Bone marrow (tissue), 2 donors: ENCODE measurements at places on chromosomes 5 and 9.

- no peak for DNase-seq
Observed at GRCh38 chr9:136846376-136847087, 2.7 kb upstream of the PHPT1 start.

DNA sequence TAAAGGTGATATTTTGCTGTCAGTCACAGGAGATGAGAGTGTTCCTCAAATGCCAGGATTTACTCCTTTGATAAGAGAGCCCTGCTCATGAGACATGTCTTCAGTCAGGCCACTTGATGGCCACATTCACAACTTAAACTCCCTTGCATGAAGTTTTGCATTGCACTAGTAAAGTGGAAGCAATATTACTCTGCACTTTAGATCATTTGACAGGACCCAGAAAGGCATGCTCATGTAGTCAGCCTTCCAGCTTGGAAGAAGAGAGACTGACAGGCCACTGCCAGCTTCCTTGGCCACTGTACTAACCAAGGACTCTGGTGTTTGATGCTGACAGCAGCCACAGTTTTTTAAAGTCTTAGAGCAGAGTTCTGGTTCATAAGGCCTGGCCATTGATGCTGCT, 42.6 kb downstream of the NPR3 start:
- no peak for DNase-seq

DNA sequence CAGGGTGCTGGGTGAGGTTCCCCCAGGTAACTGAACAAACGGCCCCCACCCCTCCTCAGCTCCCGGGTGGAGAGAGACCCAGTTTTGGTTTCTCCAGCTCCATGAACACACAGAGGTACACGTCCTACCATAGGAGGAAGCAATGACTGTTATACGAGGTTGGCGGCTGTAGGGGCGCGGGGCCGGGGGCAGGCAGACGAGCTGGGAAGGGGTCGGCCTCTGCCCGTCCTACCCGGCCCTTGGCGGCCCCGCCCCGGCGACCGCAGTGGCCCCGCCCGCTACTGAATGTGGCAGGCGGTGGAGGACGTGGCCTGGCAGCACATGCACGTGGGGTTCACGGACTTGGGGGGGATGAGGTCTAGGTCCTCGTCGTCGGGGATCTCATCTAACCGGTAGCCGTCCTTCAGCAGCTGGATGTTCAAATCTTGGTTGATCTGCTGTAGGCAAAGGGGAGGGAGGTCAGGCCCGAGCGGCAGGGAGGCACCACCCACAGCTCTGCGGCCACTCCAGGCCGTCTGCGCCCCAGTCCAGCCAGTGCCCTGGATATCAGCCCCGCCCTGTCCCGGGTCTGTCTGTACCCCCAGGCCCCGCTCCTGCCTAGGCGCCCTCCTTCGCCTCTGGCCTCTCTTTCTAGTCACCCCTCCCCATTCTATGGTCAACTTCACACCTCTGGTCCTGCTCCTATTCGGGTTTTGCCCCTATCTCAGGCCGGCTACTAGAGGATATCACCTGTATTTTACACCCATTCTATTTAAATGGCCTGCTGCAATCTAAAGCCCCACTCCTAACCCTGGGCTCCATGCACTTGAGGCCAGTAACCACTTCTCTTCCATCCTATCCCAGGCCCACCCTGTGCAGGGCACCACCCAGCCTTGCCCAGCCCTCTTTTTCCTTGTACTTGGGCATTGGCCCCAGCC, 24.2 kb upstream of the MYORG start:
- no peak for DNase-seq

GRCh38 chr9:135524130-135524861, 3.1 kb downstream of the LCN1 start:
- no peak for DNase-seq

GRCh38 chr5:143350751-143351602, 52.5 kb downstream of the NR3C1 start:
- no peak for DNase-seq

DNA sequence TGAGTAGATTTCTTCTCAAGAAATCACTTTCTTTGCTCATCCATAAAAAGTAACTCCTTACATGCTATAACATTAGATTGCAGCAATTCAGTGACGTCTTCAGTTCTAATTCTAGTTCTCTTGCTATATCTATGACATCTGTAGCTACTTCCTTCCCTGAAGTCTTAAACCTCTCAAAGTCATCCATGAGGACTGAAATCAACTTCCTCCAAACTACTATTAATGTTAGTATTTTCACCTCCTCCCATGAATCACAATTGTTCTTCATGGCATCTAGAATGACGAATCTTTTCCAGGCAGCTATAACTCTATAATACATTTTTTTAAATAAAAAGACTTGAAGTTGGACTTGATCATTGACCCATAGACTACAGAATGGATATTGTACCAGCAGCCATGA, 46.2 kb upstream of the PRRC1 start:
- DNase-seq, result no peak

DNA sequence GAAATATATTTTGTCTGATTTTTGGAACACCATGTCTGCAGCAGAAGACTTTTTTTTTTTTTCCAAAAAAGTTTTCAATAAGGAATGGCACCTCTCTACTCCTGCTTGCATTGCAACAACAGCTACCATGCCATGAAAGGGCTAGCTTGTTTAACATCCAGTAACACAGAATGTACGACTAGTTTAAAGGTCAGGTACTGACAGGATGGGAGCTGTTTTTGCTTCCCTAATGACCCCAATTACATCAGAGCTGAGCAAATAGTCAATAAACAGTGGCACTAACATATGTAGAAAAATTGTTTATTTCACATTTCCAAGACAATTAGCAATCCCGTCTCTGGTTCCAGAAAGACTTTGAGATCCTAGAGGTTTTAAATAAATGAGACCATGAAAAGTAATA, 693.8 kb downstream of the NR2F1-AS1 start:
- no peak for DNase-seq

DNA sequence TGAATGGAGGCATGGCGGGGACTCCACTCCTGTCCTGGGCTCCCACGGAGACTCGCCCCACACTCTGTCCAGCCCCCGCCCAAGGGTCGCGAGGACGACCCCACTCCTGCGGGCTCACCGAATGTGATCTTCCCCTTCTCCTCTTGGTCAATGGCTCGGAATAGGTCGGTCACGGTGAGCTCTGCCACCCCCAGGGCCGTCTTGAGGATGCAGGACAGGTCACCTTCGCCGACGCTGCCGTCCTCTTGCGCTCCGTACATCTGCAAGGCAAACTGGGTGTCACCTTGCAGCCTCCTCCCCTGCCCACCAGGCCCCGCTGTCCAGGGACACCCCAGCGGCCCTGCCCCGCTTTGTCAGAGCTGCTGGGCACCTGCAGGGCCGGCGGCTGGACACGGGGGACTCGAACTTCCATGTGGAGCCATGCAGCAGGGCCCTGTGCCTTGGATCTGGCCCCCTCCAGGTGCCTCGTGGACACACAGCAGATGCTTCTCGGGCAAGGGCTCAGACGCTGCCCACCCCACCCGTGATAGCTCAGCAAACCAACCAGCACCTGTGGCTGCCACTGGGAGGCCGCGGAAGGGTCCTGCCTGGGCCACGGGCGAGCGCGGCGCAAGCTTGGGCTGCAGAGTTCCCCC, 21.5 kb upstream of the SLC6A3 start:
- no peak for DNase-seq

- DNase-seq, result no peak
Observed at GRCh38 chr5:10611290-10611689, 47.4 kb downstream of the ANKRD33B start.

DNA sequence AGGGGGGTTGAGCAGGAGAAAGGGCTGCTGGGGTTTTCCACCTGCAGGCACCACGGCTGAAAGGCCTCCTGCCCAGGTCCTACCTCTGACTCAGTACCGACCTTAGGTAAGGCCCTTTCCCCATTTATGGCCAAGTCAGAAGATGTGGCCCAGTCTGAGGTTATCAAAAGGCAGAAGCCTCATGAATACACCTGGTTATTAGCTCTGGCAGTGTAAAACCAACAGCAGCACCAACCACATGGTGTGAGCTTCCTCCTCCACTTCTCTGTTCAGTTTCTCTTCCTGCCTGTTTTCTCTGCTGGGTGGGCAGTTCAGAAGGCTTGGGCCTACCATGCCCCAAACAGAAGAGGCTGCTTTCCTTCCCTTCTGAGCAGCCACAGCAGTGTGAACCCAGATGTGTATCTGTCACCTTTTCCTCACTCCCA, 86.9 kb downstream of the UGCG start:
- DNase-seq, result no peak

- no peak for DNase-seq
Observed at GRCh38 chr9:93079371-93079770, 16.6 kb upstream of the CARD19 start.

DNA sequence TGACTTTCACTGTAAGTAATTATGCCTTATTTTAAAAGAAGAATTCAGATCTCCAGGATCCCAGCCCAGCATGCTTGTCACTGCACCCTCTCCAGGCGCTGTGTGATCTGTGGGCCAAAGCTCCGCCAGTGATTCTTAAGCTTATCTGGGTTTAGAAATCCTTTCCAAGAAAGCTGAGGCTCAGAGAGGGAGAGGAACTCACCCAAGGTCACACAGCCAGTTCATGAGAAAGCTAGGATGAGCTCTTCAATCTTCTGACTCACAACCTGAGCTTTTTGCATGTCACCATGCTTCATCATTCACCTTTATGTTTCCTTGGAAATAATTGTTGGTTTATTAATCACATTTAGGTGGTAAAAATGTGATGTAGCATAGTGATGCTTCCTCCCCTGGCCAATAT, 136.6 kb upstream of the HAND1 start:
- DNase-seq, result no peak

DNA sequence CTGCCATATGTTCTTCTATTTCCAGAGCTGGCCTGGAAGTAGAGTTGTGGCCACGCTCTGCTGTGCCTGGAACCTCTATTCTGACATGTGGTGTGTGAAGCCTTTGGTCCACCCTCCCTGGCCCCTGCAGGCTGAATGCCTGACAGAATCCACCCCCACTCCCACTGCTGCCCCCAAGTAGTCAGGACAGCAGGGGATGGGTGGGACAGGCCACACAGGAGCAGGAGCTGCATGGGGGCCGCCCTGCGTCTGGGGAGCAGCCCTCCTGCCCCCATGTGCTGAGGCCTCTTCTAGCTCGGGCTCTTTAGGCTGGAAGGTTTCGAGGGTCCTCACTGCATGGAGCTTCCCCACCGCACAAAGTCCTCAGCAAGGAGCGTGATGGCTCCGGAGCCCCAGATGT, 32.6 kb upstream of the IRX4 start:
- no peak for DNase-seq

DNA sequence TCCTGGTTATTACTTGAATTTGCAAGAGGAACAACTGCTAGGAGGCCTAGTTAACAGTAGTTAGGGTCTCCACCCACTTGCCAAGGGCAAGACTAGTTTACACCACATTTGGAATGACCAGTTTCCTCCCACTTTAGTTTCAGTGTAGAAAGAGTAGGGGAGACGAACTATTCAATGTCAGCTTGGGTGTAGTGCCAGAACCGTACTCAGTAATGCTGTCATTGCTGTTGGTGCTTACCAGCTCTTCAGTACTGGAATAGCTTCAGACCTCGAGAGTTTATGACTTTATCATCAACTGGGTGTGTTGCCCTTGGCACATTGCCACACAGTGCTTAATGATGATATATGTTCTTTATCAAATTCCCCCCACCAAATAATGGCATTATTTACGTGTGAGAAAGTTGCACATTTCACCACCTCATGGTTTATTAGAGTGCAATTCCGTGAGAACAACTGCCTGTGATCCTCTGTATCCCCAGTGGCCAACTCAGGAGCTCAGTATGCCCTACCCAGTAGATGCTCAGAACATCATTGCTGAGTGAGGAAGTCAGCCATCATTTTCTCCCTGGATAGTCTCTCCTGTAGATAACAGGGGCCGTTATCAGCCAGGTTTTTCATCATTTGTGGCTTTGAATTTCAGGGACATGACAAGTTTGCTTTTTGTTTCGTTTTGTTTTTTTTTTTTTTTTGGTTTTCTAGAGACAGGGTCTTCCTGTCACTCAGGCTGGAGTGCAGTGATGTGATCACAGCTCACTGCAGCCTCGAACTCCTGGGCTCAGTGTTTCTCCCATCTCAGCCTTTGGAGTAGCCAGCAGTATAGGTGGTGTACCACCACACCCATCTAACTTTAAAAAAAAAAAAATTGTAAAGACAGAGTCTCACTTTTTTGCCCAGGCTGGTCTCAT, 67.3 kb downstream of the DOCK8 start:
- no peak for DNase-seq

DNA sequence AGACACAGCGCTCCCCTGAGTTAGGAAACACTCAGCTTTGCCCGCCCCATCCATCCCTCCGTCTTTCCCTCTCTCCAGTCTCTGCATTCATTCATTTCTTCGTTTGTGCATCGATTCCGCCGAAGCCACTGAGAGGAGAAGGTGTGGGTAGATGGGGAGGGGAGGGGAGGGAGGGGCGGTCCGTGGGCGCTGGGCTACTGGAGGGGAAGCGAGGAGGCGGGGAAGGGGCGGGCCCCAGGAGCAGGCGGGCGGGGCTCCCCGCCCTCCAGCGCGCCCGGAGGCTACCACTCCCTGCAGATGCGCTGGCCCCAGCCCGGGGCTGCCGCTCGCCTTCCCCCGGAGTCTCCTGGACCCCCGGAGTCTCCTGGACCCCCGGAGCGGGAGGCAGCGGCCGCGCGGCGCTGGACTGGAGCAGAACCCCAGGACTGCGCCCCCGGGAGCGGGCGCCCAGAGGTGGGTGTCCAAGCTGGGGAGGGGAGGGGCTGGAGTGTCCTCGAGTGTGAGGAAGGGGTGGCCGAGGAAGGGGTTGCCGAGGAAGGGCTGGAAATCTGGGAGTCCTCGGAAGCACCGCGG, 159.5 kb downstream of the C9orf152 start:
- DNase-seq, result peak; percentile 56

DNA sequence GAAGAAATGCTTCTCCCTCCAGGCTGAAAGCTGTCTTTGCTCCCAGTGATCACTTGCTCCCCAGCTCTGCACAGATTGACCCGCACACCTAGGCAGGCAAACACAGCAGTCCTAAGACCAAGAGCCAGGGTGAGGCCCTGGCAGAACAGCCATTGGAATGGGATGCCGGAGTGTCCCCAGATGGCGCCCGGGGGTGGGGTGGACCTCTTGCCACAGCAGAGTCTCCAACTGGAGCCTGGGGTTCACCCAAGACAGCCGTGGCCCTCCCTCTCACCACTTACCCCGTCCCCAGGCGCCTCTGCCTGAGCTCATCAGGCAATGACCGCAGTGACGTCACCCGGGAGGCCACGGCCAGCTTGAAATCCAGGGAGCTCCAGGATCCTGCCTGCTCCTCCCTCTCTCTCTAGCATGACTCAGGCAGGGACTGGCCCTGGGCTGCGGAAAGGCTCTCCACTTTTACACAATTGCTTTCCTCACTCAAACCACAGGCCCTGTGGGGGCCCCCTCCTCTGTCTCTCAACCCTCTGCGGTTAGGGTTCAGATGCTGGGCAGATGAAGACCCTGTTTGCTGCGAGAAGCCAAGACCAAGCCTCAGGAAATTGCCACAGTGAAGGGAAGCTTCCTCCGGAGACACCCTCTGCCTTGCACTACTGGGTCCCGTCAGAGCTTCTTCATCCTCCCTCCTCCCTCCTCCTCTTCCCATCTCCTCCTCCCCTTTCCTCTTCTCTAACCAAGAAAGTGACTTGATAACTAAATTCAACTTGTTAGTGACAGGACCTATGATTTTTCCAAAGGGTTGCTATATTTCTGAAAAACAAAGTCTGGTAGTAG, 24.3 kb upstream of the PTGES start:
- DNase-seq, result peak; percentile 85
